ENCODE measurements at places on chromosomes 13 and 19.

DNA sequence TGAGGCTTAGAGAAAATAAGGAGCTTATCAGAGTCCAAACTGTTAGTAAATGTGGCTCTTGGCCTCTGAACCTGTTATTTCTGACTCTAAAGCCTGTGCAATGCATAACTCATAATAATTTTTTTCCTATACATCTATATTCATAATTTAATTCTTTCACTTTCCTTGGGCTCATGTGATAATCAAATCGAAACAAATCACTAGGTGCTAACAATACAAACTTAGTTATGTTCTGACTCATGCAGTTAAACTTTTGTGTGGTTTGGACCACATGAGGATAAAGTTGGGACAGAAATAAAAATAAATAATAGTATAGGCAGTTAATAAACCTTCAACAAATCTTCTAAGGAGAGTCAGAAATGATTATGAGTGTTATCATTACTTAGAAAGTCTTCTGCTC is 1629.0 kb downstream of the OLFM4 start:
- DNase-seq = no peak

GRCh38 chr19:7864690-7865074 is 9.5 kb downstream of the PRR36 start:
- no peak for DNase-seq

DNA sequence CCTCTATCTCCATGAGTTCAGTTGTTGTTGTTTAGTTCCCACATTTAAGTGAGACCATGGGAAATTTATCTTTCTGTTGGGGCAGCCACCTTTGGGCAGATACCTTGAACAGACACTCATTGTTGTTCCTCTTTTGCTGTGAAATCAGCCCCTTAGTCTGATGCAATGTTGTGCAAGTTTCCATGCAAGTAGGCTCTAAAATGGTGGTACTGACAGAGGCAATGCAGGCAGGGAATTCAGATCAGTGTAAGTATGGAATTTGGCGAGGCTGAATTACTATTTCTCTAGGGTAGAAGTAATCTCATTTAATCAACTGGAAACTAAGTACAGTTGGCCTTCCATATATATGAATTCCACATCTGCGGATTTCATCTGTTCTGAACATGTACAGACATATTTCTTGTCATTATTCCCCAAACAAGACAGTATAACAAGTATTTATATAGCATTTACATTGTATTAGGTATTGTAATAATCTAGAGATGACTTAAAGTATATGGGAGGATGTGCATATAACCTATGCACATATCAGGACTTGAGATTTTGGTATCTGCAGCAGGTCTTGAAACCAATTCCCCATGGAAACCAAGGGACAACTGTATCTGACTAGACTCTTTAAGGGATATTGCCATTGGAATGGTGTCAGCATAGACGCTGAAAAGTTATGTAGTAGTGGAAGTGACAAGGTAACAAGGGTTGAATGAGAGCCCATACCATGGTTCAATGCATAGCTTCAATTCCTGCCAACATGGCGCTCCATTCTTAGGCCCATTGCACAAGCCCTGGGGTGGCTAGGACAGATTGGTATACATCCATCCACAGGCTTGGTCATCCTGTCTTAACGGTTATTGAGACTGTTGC is 281.5 kb upstream of the HTR2A start:
- no peak for DNase-seq

DNA sequence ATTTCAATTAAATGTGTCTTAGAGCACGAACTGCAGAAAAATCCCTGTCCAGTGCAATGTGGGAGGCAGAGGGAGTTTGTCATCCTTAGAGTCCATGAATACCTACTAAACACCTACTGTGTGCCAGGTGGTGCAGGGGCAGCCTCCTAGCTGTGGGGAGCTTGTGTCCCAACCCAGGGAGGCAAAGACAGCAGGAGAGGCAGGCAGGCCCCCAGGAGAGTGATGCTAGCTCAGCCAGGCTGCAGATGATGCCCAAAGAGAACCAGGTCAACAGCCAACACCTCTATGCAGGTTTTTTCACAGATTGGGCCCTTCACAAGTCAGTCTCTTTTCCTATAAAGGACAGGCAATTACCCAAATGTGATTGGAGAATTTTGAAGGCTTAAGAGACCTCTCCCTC is 108.2 kb upstream of the UQCRFS1 start:
- no peak for DNase-seq

DNA sequence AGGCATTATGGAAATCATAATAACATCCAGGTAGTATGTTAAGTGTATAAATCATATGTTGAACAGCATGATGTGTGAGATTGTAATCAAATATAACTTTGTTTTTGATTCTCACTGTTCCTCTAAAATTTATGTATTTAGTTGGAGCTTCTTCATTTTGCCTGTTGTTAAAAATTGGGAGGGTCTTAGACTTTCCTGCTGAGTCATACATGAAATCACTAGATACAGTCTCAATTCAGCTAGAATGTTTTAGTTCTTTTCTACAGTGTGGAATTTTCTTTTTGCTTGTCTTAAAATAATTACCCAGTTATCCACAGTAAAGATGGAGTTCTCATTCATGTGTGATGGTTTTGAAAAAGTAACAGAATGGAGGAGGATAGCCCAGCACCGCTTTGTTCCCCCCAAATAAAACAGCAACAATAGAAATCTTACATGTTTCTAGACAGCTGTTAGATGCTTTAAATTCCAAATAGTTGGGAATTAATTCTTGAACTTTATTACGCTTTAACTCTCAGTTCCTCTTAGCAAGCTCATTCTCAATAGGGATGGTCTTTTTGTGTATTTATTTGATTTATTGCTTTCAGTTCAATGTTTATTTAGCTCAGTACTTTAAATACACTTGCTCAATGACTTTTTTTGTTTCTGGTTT is 109.5 kb downstream of the PDS5B start:
- DNase-seq = no peak

DNA sequence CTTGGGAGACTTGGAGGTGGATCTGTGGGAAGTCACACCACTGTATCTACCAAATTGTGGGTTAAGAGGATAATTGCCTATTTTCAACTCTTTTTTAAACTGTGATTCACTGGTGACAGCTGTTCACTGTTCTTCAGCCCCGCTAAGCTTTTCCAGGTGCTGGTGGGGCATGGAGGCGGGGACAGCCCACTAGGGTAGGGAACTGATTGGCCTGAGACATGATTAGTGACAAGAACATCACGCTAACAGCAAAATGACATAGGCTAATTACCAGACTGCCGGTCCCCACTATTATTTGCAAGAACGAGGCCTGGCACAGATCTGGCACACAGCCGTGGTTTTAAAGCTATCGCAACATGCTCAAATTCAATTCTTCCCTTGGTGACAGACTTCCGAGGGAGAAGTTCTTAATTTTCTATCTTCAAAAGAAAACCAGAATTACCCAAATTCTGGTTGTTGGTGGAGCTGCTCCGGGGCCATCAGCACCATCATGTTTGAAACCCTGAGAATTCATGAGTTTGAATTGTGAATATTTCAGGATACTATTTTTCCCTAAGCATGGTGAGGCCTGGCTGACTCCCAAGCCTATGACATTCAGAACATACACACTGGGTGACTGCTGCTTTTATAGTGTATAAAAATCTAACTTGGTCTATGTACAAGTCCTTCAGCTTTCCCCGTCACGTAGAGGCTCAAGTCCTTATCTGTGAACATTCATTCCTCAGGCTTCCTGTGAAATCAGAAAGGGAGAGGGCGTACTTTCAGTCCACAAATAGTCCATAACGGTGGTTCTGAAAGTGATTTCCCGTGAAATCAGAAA is 17.9 kb downstream of the DOCK9 start:
- no peak for DNase-seq

- DNase-seq = no peak
Observed at GRCh38 chr13:77807431-77808135, 110.1 kb downstream of the SLAIN1 start.

DNA sequence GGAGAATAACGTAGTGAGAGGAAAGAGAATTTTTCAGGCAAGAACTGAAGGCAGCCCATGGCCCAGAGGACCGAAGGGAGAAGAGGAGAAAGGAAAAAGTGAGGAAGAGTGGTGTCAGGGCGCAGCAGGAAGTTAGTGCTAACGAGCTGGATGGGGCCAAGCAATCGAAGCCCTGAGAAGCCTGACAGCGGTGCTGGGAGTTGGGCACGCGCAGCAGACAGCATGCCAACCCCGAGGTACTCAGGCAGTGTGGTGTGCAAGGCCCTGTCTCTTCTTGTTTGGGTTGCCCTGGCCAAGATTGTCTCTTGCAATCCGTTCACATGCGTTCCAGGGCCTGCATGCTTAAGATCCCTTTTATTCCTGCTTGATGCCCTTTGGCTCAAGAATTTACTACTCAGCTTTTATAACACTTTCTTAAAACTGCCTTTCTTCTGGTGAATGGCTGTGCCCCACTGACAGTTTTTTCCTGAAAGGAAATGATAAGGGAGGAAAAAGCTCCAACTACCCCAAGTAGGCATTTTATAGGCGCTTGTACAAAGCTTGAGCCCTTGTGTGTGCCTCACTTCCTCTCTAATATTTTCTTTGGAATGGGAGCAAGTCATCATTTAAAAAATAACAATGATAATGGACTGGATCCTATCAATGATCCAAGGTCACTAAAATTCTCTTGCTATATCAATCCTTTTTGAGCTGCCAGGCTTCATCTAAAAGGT is 115.4 kb downstream of the FLT1 start:
- no peak for DNase-seq

Data from kidney epithelial cell (primary cell).